ENCODE measurements at places on chromosomes 2 and 18.
A peak's percentile ranks its signal among the peaks of the same experiment; 100 is the strongest.

GRCh38 chr2:82837588-82838304, 1621.3 kb downstream of the SUCLG1 start:
- DNase-seq: peak; percentile 80

DNA sequence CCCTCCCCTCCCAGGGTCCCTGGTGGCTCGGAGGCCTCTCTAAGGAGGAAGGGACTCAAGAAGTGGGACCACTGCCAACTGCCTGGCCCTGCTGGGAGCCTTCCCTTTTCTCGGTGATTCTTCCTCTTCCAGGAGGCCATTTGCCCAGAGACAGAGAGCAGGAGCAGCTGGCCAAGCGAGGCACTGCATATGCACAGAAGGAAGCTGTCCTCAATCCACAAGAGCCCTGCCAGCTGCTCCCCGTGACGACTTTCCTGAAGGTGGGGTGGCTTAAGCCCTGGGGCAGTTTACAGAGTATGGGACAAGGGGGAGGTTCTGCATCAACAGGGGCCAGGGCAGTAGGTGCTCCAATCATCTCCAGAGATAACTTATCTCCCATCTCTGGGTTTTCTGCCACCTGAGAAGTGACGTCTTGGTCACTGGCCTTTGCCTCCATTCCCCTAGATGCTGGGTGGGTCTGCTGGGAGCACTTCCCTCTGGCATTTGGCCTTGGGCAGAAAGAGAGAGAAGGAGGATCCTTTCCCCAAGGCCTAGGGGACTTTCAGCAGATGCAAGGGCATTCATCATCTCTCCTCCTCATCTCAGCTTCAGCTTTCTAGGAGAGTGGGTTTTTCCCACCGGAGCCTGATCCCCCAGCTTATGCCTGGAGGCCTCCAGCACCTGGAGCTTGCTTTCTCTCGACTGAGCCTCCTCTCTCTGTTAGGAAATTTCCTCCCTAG, 28.5 kb downstream of the CIB4 start:
- DNase-seq: no peak

GRCh38 chr2:101307503-101307902, 998 bp downstream of the RNF149 start:
- no peak for DNase-seq

DNA sequence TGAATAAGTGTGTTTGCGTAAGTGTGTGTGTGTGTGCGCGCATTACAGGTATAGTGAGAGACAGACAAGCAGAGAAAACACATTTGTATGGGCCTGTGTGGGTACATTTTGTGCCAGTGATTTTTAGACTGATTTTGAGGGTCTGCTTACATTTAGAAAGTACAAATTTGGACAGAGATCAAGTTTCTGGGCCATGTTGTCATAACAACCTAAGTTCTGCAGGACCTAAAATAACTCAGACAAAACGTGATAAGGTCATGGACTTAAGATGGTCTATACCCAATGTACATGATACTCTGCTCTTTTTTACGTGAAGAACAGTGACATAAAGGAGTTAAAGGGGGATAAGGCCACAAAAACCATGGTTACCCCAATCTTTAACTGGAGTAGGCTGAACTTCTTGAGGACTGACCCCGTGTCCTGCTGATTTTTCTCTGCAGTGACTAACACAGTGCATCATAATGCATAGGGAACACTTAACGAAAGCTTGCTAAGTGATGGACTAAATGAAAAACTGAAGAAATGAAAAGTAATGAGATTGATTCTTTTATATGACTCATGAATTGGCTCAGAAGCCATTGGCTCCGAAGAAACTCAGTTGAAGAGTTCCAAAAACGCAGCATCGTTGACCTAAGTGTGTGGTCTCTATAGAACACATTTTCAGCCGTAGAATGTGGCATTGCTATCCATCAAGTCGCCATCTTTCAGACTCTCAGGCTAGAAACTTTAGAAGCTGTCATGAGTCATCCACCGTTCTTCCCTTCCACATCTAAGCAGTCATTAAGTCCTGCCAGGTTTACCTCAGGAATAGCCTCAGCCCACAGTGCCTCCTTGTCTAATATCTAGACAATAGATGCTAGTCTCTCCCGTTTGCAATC, 61.6 kb upstream of the NCOA1 start:
- DNase-seq: peak; percentile 11

DNA sequence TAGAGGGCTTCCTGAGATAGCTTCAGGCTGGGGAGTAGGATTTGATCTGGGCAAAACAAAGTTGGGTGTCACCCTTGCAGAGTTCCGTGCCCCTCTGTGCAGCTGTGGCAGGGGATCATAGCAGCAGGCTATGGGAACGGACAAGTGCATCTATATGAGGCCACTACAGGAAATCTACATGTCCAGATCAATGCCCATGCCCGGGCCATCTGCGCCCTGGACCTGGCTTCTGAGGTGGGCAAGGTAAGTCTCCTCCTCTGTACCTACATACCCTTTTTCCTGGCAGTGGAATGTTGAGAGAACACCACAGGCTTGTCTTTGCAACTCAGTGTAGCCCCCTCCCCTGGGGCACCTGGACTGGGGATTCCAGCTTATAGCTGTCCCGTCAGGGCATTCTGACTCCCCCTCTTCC, 3.5 kb downstream of the WDR54 start:
- DNase-seq: no peak

All from H4 (cell line).